ENCODE measurements at places on chromosomes 4 and X. TPM values are rescaled to one million over a fixed set of nuclear protein-coding genes. Genes with fewer than 3 reads are reported as not detected.

Gene GYG2
- not detected for total RNA-seq

Gene ANXA5
- 108 TPM for total RNA-seq

Gene JAKMIP1
- 16.8 TPM for total RNA-seq

Gene ZXDB
- 19.9 TPM for total RNA-seq
